ENCODE measurements at places on chromosomes 6 and 20.

DNA sequence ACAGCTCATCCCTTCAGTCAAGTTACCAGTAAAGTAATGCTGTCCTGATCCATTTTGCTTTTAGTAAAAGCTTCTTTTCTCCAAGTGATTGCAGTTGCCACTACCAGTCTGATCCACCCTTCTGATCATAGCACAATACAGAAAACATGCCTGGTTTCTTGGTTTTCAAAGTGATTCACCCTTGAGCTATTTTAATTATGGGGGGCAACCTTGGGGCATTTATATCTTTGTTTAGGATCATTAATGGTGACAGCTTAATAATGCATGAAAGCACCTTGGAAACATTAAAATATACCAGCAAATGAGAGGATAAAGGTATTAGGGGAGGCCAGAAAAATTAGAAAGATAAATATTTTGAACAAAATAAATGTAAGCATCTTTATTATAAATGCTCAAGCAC is 38.4 kb downstream of the LRRC1 start:
- DNase-seq: no peak

DNA sequence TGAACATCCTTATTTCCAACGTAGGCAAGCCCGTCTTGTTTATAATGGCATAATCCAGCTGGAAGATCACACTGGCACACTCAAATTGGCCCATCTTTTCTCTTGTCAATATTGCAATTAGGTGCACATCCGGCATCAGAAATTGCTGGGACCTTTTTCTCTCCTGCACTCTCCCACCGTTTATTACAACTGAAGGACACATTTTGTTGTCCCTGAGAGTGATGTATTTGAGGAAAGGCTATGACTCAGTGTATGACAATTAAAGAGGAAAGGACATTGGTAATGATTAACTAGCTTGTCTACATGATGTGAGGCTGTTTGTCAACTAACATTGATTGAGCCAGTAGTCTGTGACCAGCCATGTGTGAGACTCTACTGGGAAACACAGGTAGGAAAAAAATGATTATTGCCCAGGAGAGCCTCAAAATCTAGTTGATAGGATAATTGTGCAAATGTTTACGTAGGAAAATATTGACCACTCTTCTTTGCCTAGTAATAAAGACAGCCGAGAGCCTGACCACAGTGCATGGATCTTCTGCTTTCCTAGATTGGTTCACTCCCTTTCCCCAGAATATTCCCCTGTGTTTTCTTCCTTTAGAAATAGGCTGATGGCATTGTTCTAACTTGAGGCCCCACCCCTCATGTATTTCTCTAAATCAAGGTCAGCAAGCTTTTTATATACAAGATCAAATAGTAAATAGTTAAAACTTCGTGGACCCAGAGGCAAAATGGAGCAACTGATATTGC is 230.0 kb upstream of the BTBD3 start:
- DNase-seq: no peak

- DNase-seq: no peak
Measured at GRCh38 chr20:44138867-44139266, 48.1 kb downstream of the JPH2 start.

DNA sequence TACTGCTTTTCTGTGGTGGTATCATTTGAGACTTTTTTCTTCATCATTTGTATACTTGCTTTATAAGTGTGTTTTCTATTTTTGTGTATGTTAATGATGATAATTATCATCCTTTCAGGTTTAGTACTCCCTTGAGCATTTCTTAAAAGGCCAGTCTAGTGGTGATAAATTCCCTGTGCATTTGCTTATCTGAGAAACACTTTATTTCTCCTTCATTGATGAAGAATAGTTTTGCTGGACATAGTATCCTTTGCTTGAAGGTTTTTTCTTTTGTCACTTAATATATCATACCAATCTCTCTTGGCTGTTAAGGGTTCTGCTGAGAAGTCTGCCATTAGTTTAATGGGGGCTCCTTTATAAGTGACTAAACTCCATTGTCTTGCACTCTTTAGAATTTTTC is 123.2 kb upstream of the IRAK1BP1 start:
- no peak for DNase-seq

GRCh38 chr6:1837826-1838225 is 228.1 kb downstream of the FOXC1 start:
- DNase-seq: no peak

- DNase-seq: no peak
Measured at GRCh38 chr20:47054506-47054905, 159.9 kb downstream of the EYA2 start.

DNA sequence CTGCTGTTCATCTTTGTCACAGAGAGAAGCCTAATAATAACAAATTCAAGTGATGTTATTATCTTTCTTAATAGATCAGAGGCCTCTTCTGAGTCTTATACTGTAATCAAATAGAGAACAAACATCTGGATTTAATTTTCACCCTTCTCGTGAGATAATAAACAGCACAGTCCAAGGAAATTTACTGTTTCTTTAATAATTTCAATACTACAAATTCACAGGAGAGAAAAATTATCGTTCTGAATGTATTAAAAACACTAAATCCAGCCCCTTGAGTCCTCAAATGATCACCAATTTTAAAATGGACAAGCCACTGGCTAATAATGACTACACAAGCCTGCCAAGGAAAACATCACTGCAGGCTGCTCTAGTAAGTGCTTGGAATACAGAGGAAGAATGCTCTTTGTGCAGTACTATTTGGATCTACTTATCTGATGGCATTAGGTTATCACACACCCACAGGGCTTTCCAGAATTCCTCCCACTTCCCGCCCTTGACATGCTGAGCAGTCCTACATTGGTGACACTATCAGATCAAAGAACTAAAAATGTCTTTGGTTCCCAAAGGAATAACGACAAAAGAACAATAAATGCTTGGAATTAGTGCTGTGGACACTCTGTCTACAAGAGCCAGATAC is 38.1 kb downstream of the SYNE1 start:
- DNase-seq: no peak

DNA sequence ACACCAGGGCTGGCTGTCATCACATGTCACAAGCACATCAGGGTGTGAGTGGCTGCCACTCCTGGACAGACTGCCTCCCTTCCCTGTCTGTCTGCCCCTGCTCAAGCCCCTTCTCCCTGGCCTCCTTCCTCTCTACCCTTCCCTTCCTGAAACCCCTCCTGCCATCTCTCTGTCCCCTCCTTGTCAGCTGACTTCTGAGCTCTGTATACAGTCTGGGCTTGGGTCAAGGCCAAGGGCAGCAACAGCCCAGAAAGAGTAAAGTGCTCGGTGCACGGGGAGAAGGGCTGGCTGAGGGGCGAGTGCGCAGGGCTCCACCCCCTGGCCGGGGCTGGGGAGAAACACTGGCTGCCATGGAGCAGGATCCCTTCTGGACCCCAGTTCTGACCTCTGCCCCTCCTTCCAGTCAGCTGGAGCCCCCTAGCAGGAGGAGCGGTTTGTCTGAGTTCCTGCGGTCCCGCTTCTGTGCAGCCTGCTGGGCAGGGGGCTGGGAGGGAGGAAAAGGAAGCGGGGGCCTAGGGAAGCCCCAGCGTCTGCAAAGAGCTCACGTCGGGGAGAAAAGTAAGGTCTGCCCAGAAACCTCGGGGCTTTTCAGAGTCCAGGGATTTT is 2.0 kb downstream of the LKAAEAR1 start:
- DNase-seq: no peak

- no peak for DNase-seq
Measured at GRCh38 chr20:48190757-48191156, 405.5 kb upstream of the SULF2 start.
